Vagina (tissue), 2 donors: ENCODE measurements at places on chromosomes 4 and X. TPM values are rescaled to one million over a fixed set of nuclear protein-coding genes. Genes with fewer than 3 reads are reported as not detected.

Gene AGA
- 26.3 TPM for total RNA-seq

Gene SLC9A7
- 4.2 TPM for total RNA-seq

Gene PSAPL1
- not detected for total RNA-seq

Gene HTN3
- total RNA-seq, result not detected

Gene ADAM29
- total RNA-seq, result not detected

Gene SYTL5
- 1.2 TPM for total RNA-seq

Gene CXCL10
- total RNA-seq, result 1.7 TPM

Gene MAGEA2
- total RNA-seq, result not detected

Gene DCAF4L1
- not detected for total RNA-seq

Gene USP17L5
- total RNA-seq, result not detected

Gene ENAM
- total RNA-seq, result not detected

Gene PAGE4
- total RNA-seq, result not detected

Gene HSFX1
- 1.2 TPM for total RNA-seq

Gene DGKQ
- total RNA-seq, result 16.2 TPM

Gene SHROOM2
- 8.8 TPM for total RNA-seq

Gene GSX2
- not detected for total RNA-seq

Gene VSIG4
- 57.0 TPM for total RNA-seq

Gene NDP
- total RNA-seq, result 3.7 TPM

Gene TMEM35A
- total RNA-seq, result 5.4 TPM

Gene BBS12
- 2.2 TPM for total RNA-seq

Gene ZXDB
- total RNA-seq, result 9.1 TPM

Gene CYSLTR1
- total RNA-seq, result 0.98 TPM

Gene NOX1
- not detected for total RNA-seq

Gene CHRDL1
- 36.8 TPM for total RNA-seq
